ENCODE measurements at places on chromosomes 11 and 22.

GRCh38 chr22:43707648-43708047, 104.5 kb downstream of the EFCAB6 start:
- DNase-seq = no peak

DNA sequence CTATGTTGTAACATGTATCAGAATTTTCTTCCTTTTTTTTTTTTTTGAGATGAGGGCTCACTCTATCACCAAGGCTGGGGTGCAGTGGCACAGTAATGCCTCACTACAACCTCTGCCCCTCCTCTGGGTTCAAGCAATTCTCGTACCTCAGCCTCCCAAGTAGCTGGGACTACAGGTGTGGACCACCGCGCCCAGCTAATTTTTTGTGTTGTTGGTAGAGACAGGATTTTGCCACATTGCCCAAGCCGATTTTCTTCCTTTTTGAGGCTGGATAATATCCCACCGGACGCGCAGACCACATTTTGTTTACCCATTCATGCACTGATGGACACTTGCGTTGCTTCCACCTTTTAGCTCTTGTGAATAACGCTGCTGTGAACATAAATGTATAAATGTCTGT, 97.0 kb downstream of the BRD1 start:
- no peak for DNase-seq

DNA sequence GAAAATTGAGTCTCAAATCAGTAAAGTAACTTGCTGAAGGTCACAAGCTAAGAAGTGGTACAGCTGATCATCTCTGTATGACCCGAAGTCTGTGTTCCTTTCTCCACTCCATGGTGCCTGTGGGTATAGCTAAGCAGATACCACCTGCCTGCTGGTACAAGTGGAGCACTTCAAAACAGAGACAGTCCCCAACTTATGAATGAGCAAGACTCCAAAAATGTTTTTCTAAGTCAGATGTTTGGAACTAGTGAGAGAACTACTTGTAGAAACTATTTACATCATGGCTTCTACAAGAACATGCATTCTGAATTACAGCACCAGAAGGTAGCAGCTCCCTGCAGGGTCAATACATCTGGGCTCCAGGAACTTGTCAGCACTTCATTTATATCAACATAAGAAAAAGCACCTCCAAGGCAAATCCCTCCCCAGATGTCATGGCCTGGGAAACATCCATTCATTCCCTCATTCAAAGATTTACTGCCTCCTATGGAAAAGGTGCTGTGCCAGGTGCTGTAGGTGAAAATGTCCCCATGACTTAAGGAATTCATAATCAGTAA, 94.7 kb downstream of the SERGEF start:
- DNase-seq = no peak

DNA sequence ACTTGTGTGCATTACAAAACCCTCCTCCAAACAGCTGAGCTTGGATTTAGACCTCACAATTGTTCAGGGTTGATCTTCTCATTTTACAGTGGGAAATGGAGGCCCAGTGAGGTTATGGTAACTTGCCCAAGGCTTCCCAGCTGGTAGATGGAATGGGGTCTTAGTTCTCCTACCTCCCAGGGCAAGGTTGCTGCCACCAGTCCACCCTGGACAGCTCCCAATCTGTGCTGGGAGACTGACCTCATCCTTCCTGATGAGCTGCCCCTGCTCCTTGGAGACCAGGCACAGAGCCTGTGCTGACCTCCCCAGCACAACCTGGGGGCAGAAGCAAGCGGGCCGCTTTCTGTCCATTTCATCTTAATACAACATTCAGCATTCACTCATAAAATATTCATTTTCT, 190.7 kb downstream of the ST3GAL4 start:
- peak; percentile 45 for DNase-seq

- no peak for DNase-seq
Measured at GRCh38 chr11:90192869-90193582, 29.8 kb downstream of the CHORDC1 start.

GRCh38 chr11:72743321-72744221, 8.6 kb downstream of the ARAP1 start:
- no peak for DNase-seq

DNA sequence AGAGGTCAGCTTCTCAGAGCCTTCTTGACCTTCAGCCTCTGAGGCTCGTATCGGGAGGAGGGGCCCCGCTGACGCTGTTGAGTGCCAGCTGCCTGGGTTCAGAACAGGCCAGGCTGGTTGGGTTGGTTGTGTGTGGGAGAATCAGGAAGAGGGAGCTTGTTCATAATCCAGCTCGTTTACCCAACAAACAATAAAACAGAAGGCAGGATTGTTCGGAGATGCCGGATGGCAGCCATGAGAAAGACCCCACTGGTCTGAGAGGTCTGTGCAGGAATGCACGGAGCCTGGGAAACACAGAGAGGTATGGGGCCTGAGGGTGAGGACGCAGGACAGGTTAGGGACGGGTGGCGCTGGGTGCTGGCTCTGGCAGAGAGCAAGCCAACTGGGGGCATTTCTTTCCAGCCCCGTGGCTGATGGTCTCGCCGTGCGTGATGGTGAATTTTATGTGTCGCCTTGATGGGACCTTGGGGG, 31.6 kb upstream of the SHANK2 start:
- no peak for DNase-seq

DNA sequence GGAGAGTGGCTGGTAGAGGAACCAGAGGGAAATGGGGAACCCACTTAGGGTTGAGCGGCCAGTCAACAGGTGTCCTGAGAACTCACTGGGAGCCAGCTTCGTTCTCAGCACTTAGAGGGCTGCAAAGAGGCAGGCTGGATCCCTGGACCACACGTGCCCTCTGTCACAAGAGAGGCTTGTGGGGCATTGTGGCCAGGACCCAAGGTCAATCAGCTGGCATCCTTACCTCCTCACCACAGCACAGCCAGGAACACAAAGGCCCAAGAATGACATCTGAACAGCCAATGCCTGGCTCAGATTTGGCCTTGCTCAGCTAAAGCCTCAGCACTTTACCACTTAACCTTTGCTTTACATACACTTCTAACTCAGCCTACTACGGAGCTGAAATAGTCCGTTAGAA, 7.4 kb downstream of the MAPK8IP1 start:
- no peak for DNase-seq

DNA sequence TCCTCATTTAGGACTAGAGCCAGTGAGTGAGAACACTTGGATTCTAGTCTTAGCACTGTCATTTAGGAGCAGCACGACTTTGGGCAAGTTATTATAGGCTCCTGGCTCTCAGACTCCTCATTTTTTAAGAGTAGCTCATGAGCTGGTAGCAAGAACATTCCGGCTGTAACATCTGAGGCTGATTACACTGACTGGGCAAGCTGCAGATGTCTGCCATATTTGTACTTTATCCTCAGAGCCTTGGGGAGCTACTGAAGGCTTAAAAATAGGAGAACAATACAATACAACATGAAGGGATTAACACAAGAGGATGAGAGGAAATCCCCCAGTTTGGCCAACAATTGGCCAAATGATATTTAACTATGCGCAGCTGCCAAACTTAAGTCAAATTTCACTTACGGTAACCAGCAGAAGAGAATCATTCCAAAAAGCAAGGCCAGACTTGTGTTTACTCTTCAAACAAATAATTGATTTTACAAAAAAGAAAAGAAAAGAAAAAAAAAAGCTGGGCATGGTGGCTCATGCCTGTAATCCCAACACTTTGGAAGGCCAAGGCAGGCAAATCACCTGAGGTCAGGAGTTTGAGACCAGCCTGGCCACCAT, 113.1 kb upstream of the ARHGAP42 start:
- peak; percentile 31 for DNase-seq

GRCh38 chr11:46855167-46855566, 9.1 kb upstream of the CKAP5 start:
- no peak for DNase-seq

GRCh38 chr11:100788561-100789295, 101.6 kb downstream of the ARHGAP42 start:
- DNase-seq = no peak

DNA sequence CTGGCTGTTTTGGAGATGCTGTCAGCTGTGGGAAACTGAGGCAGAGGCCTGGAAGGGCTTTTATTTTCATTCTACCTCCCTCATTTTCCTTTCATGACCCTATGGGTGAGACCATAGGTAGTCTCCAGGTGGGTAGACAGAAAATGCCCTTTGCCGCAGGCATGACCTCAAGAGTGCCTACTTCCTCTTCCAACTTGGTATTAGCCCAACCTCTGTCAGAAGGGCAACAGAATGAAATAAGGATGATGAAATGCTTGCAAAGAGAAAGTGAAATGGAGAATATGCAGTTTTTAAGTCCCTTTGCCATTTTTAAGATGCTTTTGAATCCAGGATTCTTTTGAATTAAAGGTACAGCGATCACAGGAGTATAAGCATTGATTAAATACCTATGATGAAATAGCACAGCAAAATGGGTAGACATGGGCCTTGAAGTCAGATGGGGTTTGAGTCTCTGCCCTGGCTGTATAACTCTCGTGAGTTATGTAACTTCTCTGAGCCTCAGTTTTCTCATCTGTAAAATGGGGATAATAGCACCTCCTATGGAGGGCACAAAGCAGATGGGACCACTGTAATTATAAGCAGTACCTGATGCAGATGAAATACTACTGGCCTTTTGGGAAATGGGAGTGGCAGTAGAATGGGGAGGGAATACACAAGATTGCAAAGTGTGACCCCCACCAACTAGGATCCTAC, 3.7 kb downstream of the ASPHD2 start:
- no peak for DNase-seq

DNA sequence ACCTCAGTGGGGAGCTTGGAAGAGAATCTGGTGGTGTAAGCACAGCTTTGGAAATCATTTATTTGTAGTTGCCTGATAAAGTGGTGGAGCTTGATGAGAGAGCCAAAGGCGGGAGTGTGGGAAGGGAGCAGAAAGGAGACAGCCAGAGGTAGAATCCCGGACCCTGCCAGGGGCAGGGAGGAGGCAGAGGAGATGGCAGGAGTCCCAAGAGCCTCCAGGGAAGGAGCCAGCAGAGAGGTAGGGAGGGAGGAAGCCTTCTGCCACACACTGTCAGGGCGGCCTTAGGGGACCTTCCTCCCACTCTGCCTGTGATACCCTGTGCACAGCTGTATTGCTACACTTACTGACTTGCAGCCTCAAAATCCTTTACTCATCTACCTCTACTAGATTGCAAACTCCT, 15.4 kb downstream of the SCUBE2 start:
- DNase-seq = no peak

DNA sequence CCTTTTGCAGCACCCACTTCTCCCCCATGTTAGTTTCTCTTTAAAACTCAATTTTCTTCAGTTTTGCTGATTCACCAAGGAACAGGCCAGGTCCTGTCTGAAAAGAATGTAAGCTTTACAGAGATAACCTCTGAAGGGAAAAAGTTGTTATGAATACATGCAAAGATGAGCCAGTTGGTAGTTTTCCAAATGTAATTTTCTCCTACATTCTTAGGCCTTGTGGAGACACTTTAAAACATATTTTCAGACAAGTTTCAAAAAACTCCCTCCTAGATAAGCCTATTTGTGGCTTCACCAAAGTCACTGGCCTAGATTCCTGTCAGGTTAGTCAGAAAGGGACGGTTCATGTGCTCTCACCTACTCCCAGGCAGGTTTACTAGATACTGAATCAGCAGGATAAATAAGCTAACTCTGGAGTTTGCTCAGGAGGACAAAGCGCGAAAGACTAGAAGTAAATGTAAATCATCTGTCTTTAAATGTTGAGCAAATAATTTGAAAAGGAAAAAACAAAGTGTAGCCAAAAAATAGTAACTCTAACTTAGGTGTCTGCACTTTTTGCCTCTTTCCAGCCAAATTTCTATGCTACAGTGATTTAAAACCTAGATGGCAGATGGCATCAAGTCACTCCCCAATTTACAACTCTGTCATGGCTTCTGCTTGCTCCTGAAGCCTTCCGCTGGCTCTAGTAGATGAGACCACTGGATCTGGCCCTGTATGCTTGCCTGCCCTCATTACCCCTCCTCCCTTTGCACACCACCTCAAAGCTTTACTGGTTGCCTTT, 4.9 kb upstream of the ATP6V1E1 start:
- DNase-seq = peak; percentile 48

- DNase-seq = no peak
Measured at GRCh38 chr11:20964985-20965384, 295.6 kb downstream of the NELL1 start.

- peak; percentile 32 for DNase-seq
Measured at GRCh38 chr11:46553814-46554212, 40.0 kb downstream of the AMBRA1 start.

- no peak for DNase-seq
Measured at GRCh38 chr11:26254378-26254777, 77.6 kb upstream of the ANO3 start.

- no peak for DNase-seq
Measured at GRCh38 chr11:67652965-67653845, 2.7 kb upstream of the ACY3 start.

DNA sequence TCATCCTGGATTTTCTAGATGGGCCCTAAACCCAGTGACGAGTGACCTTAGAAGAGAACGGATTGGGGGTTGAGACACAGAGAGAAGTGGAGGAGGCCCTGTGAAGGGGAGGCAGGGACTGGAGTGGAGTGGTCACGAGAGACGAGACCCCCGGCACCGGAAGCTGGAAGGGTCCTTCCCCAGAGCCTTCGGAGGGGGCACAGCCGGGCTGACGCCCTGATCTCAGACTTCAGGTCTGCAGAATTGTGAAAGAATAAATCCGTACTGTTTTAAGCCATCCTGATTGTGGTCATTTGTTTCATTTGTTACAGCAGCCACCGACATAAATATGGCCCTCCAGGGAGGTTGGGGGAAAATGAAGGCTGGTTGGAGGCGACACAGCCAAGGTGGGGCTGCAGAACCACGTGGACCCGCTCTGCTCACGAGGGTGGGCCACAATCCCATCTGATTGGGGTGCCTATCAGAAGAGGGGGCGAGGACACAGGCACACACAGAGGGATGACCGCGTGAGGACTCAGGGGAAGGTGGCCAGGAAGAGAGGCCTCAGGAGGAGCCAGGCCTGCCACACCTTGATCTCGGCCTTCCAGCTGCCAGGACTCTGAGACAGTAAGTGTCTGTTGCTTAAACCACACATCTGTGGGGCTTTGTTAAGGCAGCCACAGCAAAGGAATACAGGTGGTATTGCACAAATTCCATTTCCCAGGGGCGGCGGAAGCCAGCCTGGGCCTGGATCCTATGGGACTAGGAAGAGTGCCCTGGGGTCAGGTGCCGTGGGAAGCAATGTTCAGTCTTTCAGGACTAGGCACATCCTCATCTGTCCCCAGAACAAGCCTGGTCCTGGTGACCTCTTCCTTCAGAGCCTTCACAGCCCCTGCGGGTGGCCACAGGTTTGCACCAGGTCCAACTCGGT, 73.3 kb upstream of the SHANK2 start:
- no peak for DNase-seq

All from GM03348 (cell line).